ENCODE measurements at places on chromosomes 11 and 22.

- no peaks in the 10 kb centered on the region for H3K27me3 ChIP-seq
- no peak overlapping the region for H3K27ac ChIP-seq
- DNase-seq = no peak
- no peaks in the 10 kb centered on the region for H3K36me3 ChIP-seq
These were observed 332.4 kb upstream of the ARHGAP42 start for GRCh38 chr11:100354736-100355135.

DNA sequence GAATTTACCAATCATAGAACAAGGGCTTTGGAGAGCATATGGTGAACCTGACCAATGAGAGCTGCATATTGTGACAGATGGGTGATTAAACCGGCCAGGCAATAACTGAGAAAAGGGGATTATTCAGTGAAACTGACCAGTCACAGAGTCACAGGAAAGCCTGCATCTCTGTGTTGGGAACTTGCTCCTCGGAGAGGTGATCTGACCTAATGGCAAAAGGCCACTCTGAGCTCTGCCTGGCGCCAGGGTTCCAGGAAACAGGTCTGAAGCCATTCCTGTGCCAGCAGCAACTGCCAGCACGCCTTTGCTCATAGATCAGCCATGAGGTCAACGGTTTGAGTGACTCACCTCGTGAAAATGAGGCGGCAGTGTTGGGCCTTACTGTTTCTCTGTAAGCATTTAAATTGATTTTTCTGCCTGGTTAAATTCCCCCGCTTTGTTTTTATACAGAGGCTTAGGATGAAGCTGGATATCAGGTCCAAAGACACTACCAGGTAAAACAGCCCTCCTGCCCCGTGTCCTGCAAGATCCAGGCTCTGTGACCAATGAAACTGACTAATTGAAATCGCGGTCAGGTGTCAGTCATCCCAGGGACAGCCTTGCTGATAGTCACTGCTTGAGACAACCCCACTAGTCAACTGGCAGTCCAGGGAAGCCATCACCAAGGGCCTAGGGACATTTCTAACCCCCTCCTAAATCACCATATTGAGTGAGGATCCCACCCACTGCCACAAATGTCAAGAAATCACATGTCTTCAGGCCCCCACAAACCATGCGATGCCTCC lies 35.8 kb upstream of the MYOD1 start:
- H3K4me3 ChIP-seq = no peak overlapping the region
- H3K27me3 ChIP-seq = peaks cover 13% of the 10 kb centered on the region
- no peak overlapping the region for H3K27ac ChIP-seq

DNA sequence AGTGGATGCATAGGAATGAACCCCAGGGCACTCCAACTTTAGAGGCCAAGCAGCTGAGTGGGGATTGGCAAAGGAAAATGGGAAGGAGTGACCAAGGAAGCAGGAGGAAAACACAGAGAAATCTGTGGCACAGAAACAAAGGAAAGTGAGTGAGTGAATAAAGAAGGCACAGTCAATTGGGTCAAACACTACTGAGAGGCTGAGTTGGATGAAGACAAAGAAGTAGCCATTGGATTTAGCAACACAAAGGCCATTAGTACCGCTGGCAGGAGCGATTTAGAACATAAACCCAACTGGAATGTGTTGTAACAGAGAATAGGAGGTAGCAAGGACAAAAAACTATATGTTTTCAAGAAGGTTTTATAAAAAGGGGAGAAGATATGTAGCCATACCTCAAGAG lies 6.6 kb upstream of the NXPE1 start:
- H3K27ac ChIP-seq = no peak overlapping the region
- no peak for DNase-seq
- no peak overlapping the region for H3K4me3 ChIP-seq
- H3K27me3 ChIP-seq = no peaks in the 10 kb centered on the region
- H3K36me3 ChIP-seq = no peaks in the 10 kb centered on the region
- H3K4me1 ChIP-seq = no peaks in the 10 kb centered on the region

DNA sequence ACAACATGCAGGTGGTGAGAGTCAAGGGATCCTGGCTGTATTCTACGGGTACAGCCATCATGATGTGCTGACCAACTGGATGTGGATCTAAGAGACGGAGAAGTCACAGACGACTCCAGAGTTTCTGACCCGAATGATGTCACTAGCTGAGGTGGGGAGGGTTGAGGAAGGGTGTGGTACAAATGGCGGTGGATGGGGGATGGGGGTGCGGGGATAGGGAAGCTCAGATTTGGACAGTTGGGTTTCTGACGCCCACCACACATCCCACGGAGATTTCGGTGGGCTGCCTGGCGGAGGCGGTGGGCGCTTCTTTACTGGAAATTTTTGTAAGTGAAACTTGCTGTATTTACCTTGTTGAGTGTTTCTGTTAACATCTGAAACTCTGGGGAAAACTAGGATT lies 126.7 kb downstream of the OSBP2 start:
- H3K27me3 ChIP-seq = peaks cover 28% of the 10 kb centered on the region
- H3K4me3 ChIP-seq = no peak overlapping the region
- peaks cover 13% of the 10 kb centered on the region for H3K4me1 ChIP-seq
- DNase-seq = no peak

DNA sequence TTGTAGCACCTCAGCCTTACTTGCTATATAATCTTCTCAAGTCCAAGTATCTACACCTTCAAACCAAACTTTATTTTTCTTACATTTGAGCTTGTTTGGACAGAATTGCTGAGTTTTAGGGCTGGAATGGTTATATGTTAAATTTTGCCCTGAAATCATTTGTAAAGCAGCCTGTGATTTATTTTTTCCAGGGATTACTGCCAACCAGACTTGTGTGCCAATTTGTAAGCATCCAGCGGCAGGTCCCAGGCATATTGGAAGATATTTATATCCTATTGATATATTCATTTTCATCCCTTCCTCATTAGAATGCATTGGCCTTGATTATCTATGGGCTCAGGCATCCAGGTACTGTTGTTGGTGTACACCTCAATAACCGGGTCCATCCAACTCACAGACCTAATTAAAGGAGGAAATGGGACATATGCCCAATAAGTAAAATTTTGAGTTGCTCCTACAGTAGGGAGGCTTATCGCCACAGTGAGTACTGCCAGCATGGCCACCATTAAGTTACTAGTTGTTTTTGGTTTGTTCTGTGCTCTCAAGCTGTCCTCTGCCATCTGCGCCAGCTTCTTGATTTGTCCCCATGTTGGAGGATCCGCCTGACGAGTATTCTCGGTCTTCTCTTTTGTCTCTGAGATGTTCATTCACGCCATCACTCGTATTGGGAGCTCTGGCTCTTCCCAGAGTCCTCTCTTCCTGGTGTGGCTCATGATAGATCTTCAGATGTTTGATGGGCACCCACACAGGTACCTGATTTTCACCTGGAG lies 9.8 kb upstream of the DNAJB13 start:
- H3K36me3 ChIP-seq = no peaks in the 10 kb centered on the region
- H3K27me3 ChIP-seq = no peaks in the 10 kb centered on the region
- no peak overlapping the region for H3K4me3 ChIP-seq
- no peak for DNase-seq
- no peaks in the 10 kb centered on the region for H3K4me1 ChIP-seq

- H3K27ac ChIP-seq = no peak overlapping the region
- no peaks in the 10 kb centered on the region for H3K4me1 ChIP-seq
- no peak for DNase-seq
- no peaks in the 10 kb centered on the region for H3K36me3 ChIP-seq
- no peaks in the 10 kb centered on the region for H3K27me3 ChIP-seq
- H3K4me3 ChIP-seq = no peak overlapping the region
These were observed 5.8 kb upstream of the UBQLNL start for GRCh38 chr11:5522308-5522707.

GRCh38 chr11:87739766-87740165 lies 435.5 kb downstream of the RAB38 start:
- no peak overlapping the region for H3K4me3 ChIP-seq
- no peaks in the 10 kb centered on the region for H3K4me1 ChIP-seq
- H3K27ac ChIP-seq = no peak overlapping the region
- no peaks in the 10 kb centered on the region for H3K36me3 ChIP-seq
- H3K27me3 ChIP-seq = no peaks in the 10 kb centered on the region

- H3K27me3 ChIP-seq = no peaks in the 10 kb centered on the region
- DNase-seq = no peak
- H3K27ac ChIP-seq = peak overlapping the region; percentile 42
- peaks cover 25% of the 10 kb centered on the region for H3K4me1 ChIP-seq
- no peak overlapping the region for H3K4me3 ChIP-seq
- peaks cover 4% of the 10 kb centered on the region for H3K36me3 ChIP-seq
These were observed 37.9 kb downstream of the SWAP70 start for GRCh38 chr11:9701799-9702198.

- no peaks in the 10 kb centered on the region for H3K27me3 ChIP-seq
- no peak overlapping the region for H3K27ac ChIP-seq
- no peak for DNase-seq
- H3K36me3 ChIP-seq = no peaks in the 10 kb centered on the region
These were observed 20.8 kb downstream of the RSPH14 start for GRCh38 chr22:23121000-23121421.

DNA sequence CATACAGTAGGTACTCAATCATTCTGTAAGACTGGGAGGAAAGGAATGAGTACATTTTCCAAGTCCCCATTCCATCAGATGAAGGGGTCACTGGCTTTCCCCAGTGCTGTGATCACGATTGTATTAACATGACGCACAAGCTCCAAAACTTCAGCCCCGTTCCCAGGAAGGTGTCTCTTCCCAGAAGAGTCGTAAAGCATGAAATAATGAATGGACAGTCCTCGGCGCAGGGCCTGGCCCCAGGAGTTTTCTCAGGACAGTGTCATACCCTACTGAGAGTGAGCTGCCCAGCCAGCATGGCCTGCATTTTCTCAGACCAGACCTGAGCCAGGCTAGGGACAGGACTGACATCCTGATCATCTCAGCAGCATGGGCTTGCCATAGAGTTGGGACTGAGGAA lies 80.7 kb downstream of the PARVA start:
- no peaks in the 10 kb centered on the region for H3K36me3 ChIP-seq
- peaks cover 18% of the 10 kb centered on the region for H3K4me1 ChIP-seq
- no peak overlapping the region for H3K27ac ChIP-seq

- H3K4me3 ChIP-seq = no peak overlapping the region
- no peaks in the 10 kb centered on the region for H3K4me1 ChIP-seq
- no peak overlapping the region for H3K27ac ChIP-seq
- DNase-seq = no peak
These were observed 83.5 kb upstream of the OR9Q1 start for GRCh38 chr11:57940044-57940756.

- no peak for DNase-seq
- H3K36me3 ChIP-seq = no peaks in the 10 kb centered on the region
- H3K4me1 ChIP-seq = peaks cover 6% of the 10 kb centered on the region
- no peak overlapping the region for H3K27ac ChIP-seq
- peaks cover 6% of the 10 kb centered on the region for H3K27me3 ChIP-seq
These were observed 42.7 kb downstream of the KCNJ1 start for GRCh38 chr11:128824191-128825049.
